ENCODE measurements at places on chromosomes 3 and 15. TPM values are rescaled to one million over a fixed set of nuclear protein-coding genes. Genes with fewer than 3 reads are reported as not detected.
A peak's percentile ranks its signal among the peaks of the same experiment; 100 is the strongest.

GRCh38 chr15:86229936-86230335 is 150.3 kb downstream of the AGBL1 start:
- H3K27ac ChIP-seq: no peak overlapping the region
- DNase-seq: no peak
- no peaks in the 10 kb centered on the region for H3K36me3 ChIP-seq

FANCD2OS gene
- total RNA-seq: not detected

DNA sequence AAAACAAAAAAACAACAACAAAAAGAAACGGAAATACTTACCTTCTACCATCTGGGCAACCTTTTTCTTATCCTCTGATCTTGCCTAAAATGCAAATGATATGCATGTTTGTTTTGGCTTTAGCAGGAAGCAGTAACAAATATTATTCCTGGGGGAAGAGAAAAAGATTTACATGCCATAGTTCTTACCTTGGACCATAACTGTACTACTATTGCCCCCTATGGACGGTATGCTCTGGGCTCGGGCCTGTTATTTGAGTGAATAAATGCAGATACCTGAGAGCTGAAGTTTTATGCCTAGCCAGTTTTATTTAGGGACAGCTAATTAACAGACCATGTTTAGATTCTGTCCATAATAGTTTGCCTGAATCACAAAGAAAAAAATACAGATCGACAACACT is 12.6 kb upstream of the STARD5 start:
- no peaks in the 10 kb centered on the region for H3K36me3 ChIP-seq
- H3K4me3 ChIP-seq: no peak overlapping the region
- no peak for DNase-seq
- peaks cover 14% of the 10 kb centered on the region for H3K4me1 ChIP-seq
- no peak overlapping the region for H3K27ac ChIP-seq

DNA sequence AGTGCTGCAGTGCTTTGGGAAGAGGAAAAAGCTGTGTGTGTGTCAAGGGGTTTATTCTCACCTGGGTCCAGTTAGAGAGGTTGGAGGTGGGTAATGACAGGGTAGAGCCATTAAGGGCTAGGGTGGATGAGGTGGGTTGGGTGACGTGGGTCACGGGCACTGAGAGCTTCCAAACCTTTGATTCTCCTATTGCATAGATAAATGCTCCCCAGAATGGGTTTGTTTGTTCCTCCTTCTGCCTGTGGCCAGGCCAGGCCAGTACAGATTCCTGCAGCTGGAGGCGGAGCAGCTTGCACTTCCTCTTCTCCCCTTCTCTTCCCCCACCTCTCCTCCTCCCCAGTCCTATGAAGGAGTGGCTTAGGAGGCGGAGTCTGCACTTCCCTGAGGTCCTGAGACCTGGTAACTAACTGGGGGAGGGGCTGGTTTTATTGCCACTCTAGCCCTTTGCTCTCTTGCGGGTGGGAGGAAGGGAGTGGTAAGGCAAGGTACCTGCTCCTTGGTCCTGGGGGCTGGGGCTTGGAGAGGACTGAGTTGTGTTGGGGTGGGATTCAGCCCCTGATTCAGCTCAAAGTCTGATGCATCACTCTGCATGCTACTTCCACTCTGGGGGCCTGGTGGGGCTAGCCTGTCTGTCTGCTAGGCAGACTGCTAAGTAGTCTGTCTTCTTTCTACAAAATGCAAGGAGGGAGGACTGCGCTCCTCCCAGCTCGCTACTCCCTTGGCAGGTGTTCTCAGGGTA is 3.5 kb downstream of the SPINT1 start:
- H3K36me3 ChIP-seq: no peaks in the 10 kb centered on the region
- no peak for DNase-seq
- peak overlapping the region; percentile 4 for H3K27ac ChIP-seq
- peaks cover 14% of the 10 kb centered on the region for H3K4me1 ChIP-seq

PODXL2 gene
- total RNA-seq: 139 TPM

DNA sequence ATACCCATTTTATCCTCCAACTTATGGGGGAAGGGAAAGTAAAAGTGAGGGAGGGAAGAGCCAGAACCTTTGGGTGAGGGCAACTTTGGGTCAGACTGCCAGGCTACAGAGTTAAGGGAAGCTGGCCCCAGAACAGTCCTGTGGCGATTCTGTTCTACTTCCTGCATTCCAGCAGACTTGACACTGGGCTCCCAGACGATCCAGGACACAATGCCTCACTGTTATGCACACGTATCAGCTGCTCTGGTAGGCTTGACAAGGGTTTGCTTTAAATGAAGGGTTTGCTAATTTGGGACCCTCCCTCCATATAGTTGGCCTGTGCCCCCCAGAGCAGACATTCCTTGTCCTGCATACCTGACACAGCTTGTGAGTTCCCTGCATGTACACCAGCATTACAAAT is 10.7 kb downstream of the GORASP1 start:
- H3K36me3 ChIP-seq: peaks cover 5% of the 10 kb centered on the region
- peaks cover 3% of the 10 kb centered on the region for H3K27me3 ChIP-seq
- no peak for DNase-seq
- H3K4me3 ChIP-seq: no peak overlapping the region
- H3K4me1 ChIP-seq: no peaks in the 10 kb centered on the region
- H3K27ac ChIP-seq: no peak overlapping the region

- no peak overlapping the region for H3K27ac ChIP-seq
- no peaks in the 10 kb centered on the region for H3K36me3 ChIP-seq
- H3K4me1 ChIP-seq: peaks cover 7% of the 10 kb centered on the region
- H3K27me3 ChIP-seq: peaks cover 10% of the 10 kb centered on the region
- peak; percentile 56 for DNase-seq
Observed at GRCh38 chr3:139937674-139938279, 2.8 kb downstream of the CLSTN2 start.

P3H2 gene
- 28.6 TPM for total RNA-seq

GRCh38 chr3:98551754-98552153 is 20.0 kb downstream of the GPR15 start:
- H3K27ac ChIP-seq: no peak overlapping the region
- no peak for DNase-seq
- H3K4me1 ChIP-seq: no peaks in the 10 kb centered on the region
- no peaks in the 10 kb centered on the region for H3K36me3 ChIP-seq
- no peak overlapping the region for H3K4me3 ChIP-seq
- no peaks in the 10 kb centered on the region for H3K27me3 ChIP-seq
